ENCODE measurements at places on chromosomes 2 and 18.

DNA sequence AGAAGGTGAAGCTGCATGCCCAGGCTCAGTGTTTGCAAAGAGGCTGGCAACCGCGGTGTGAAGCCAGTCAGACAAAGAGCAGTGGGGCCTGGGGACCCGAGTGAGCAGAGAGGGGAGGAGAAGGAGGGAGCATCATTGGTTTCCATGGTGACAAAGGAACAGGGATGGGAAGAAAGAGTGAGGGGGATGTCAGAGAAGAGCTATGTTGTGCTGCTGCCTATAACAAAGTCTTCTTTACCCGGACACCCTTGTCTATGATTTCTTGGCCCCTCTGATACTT lies 14.5 kb downstream of the TMEM247 start:
- peak; percentile 41 for DNase-seq

- DNase-seq, result peak; percentile 23
Measured at GRCh38 chr2:197851451-197851850, 47.1 kb downstream of the PLCL1 start.

DNA sequence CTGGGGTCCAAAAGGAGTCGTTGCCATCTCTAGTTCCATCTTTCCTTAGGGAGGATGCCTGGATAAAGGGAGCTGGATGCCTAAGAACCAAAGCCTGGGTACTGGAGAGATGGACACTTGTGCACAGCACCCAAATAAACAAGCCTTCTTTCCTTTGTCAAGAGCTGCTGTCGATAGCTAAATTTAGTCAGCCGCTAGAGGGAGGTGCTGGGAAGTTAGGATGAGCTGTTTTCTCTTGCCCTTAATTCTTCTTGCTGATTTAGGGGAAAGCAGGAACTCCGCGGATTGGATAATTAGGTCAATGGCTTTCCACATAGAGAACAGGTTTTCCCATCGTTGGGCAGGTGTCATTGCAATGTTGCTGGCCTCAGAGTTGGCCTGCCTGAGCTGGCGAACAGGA lies 30.9 kb upstream of the SERPINB12 start:
- peak; percentile 35 for DNase-seq

DNA sequence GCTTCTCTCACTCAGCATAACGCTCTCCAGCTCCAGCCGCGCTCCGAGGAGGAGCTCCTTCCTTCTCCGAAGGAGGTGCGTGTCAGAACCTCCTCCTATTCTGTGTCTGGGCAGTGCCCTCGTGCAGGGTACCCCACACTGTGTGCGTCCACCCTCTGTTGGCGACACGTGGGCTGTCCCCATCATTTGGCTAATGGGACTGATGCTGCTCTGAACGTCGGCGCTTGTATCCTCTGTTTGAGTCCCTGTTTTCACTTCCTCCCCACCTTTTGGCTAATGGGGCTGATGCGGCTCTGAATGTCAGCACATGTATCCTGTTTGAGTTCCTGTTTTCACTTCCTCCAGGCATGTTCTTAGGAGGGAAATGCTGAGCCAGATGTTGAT lies 22.2 kb downstream of the KCNG2 start:
- peak; percentile 6 for DNase-seq

DNA sequence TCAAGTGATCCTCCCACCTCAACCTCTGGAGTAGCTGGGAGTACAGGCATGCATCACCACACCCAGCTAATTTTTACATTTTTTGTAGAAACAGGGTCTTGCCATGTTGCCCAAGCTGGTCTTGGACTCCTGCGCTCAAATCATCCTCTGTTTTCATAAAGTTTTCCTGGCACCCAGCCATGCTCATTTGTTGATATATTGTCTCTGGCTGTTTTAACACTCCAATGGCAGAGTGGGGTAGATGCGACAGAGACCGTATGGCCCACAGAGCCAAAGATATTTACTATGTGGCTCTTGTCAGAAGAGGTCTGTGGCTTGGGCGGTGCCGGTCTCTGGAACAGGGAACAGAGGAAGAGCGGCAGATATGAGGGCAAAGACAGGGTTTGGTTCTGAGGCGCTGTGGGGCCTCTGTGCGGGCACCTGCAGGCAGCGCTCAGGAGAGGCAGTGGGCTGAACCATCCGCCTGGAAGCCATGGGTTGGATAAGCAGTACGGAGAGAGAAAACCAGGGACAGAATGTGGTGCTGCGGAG lies 50.2 kb downstream of the CENPO start:
- DNase-seq, result no peak

DNA sequence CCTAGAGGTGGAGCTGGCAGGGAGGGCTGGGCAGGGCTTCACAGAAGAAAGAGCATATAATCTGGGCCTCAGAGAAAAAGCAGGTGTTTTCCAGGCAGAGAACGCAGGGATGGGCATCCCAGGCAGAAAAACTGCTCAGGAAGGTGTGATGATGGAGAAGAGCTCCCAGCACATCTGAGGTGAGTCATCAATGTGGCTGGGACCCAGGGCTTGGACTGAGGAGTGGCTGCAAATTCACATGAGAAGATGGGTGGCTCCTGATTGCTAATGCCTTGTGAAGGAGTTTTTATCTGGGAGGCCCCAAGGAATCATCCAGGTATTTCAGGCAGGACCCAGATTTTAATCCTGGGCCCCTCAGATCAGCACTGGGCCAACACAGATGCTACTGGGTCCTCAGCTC lies 10.2 kb downstream of the IL1F10 start:
- no peak for DNase-seq

- no peak for DNase-seq
Measured at GRCh38 chr2:200199576-200200263, 106.8 kb upstream of the SPATS2L start.

GRCh38 chr2:225290757-225291400 lies 108.6 kb upstream of the NYAP2 start:
- DNase-seq, result no peak

DNA sequence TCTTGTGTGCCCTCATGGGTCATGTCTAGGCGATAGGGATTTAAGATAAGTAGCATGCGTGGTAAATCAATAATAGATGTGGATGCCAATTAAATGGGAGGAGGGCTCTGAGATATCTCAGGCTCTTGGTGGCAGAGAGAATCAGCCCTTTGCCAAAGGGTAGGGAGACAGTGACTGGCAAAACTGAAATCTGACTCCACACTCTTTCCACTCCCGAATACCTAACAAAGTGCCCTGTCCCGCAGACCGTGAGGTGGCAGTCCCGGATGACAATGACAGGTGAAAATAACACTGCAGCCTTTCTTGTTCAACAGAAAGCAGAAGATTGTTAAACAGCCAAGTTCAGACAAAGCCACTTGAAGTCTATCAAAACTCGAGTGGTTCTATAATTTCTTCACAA lies 47.0 kb downstream of the C2orf76 start:
- no peak for DNase-seq

GRCh38 chr2:240953426-240954410 lies 44.7 kb upstream of the SNED1 start:
- peak; percentile 4 for DNase-seq

GRCh38 chr2:95730813-95731212 lies 139.0 kb downstream of the TRIM43 start:
- DNase-seq, result peak; percentile 26

DNA sequence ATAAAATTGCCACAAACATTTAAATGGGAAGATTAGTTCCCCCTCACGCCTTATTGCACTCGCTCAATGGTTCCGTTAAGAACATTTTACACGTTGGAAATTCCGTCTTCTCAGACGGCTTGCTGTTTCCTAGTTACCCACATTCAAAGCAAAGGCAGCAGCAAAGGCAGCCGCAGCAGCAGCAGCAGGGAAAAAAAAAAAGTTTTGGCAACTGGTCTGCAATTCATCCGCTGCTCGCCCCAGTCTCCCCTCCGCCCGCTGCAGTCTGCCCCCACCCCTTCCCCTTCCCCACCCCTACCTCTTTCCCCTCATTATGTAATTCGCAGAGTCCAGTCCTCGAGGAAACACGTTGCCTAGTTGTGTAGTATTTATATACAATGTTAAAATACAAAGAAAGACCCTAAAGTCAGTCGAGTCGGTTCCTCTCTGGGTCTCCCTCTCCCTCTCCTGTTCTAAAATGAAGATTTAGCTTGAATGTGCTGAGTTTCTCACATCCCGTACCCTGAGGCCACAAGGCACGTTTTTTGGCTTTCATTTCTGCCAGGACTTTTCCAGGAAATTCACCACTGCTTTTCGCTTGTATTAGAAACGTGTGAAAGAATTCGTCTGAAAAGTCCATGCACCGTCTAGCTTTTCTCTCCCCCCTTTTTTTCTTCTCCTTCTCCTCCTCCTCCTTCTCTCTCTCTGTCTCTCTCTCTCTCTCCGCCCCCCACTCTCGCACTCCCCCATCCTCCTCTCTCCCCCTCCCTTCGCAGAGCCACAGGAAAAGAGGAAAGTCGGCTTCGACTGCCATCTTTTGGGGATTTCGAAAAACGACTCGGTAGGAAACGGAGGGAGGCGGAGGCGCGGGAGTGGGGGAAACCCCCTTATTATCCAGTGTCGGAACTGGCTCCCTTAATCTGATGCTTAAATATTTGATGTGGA lies 140.0 kb downstream of the MEIS1 start:
- DNase-seq, result peak; percentile 72

- peak; percentile 66 for DNase-seq
Measured at GRCh38 chr18:54717673-54718407, 110.4 kb upstream of the RAB27B start.

- no peak for DNase-seq
Measured at GRCh38 chr2:85913884-85914881, 25.4 kb upstream of the ST3GAL5 start.

GRCh38 chr2:219627103-219628100 lies at the start of gene SLC4A3:
Gene SLC4A3 (plus strand): TSS chr2:219627630. CDS start chr2:219627993, 363 bp downstream.
- peak; percentile 95 for DNase-seq

DNA sequence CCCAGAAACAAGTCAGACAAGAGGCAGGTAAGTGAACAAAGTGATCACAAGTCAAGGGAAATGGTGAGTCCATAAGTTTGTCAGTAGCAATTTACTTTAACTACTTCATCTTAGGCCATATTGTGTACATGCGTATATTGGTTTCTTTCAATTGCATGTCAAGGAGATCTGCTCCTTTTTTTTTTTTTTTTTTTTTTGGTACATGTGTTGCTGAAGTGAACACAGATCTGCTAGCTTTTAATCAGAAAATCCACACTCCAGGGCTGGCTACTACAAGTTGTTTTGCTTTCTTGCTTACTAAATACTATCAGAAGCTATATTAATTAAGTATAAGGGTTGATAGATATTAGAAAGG lies 985.1 kb downstream of the TSN start:
- DNase-seq, result no peak

DNA sequence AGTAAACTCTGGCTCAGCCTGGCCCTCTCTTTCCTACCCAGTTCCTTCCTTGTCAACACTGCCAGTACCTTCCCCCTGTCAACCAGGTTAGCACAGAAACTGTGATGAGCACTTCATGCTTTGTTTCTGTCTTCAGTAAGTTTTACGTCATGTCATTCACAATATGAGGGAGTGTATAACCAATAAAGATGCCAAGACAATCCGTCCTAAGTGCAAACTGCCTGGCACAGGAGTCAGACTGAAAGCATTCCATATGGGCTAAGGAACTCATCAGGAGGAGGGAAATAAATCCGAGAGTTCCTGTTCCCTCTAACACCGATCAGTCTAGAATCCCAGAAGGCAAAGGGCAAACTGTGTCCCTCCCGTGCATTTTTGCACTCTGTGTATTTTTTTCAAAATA lies 507.2 kb downstream of the CMPK2 start:
- DNase-seq, result no peak

DNA sequence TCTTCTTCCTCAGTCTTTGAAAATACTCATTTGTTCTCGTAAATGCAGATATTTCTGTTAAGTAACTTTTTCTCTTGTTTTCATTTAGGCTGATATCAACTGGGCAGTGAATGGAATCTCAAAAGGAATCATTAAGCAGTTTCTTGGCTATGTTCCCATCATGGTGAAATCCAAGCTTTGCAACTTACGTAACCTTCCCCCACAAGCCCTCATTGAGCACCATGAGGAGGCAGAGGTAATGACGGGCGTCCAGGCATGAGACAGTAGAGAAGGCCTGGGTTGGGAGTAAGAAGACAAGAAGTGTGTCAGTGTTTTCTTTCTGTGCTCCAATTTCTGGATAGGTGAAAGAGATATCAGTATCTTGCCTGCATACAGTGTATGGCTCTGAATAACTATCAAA lies 5.1 kb downstream of the POLR1B start:
- DNase-seq, result no peak

- no peak for DNase-seq
Measured at GRCh38 chr2:241629762-241630435, 7.1 kb downstream of the THAP4 start.

DNA sequence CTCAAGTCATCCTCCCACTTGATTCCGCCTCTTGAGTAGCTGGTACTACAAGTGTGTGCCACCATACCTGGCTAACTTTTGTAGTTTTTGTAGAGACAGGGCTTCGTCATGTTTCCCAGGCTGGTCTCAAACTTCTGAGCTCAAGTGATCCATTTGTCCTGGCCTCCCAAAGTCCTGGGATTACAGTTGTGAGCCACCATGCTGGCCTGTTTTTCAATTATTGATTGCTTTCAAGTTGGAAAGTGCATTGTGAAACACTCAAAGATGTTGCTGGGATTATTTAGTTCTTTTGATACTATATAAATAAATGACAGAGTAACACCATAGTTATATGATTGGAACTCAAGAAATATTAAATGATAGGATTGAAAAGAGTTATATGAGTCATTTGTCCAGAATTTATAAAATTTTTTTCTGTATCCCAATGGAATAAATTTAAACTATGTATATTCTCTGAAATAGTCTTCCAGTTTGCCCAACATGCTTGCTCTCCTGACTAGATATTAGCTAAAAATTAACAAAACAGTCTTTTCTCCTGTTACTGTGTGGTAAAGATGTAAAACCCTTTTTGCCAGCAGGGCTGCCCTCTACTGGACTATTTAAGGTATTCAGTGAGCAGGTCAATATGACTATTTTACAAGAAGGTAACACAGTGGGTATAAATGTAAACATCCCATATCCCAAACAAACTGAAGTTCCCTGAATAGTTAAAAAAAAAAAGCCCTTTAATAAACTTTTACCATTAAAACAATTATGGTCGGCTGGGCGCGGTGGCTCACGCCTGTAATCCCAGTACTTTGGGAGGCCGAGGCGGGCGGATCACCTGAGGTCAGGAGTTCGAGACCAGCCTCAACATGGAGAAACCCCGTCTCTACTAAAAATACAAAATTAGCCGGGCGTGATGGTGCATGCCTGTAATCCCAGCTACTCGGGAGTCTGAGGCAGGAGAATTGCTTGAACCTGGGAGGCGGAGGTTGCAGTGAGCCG lies 42.7 kb downstream of the ACSL3 start:
- DNase-seq, result peak; percentile 46

- peak; percentile 67 for DNase-seq
Measured at GRCh38 chr2:122136056-122136455, 380.6 kb downstream of the TSN start.

- DNase-seq, result no peak
Measured at GRCh38 chr2:38268691-38269327, 108.3 kb downstream of the ATL2 start.

GRCh38 chr2:1791685-1792435 lies 47.5 kb upstream of the PXDN start:
- no peak for DNase-seq

DNA sequence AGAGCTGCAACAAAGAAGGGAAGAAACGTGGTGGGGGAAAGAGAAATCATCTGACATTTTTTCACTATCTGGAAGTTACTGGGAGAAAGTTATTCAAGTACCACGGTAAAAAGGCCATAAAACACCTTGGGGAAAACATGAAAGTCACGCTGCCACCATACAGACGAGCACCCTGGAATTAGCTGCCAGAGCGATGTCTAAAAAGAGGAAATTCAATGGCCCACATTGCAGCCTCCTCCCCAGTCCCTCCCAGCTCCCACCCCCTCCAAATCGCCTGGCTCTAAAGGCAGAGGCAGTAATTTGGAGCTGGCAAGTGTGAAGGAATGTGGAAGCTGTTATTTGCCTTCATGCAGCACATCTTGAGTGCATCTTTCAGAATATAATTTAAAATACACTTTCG lies 192.0 kb downstream of the ALK start:
- no peak for DNase-seq

- DNase-seq, result no peak
Measured at GRCh38 chr2:16630463-16630862, 35.2 kb downstream of the CYRIA start.

Measured in iPS-NIHi11 (cell line).